ENCODE measurements at places on chromosomes 7 and 10.

GRCh38 chr7:2823130-2823529 lies 21.0 kb downstream of the GNA12 start:
- DNase-seq, result no peak

DNA sequence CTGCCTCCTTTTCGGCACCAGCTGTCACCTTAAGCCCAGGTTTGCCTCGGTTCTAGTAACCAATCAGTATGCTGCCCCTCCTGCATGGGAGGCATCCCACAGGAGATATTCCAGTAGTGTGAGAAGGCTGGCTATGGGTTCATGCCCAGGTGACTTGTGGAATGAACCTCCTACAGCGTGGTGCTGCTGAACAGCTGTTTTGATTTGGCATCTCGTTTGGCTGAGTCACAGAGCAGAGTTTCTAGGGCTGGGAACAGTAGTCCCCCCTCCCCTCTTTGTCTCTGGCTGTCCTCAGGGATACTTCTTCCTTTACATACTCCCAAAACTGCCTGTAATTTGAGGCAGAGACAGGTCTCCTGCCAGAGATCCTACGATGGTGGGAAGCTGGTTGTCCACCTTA lies 16.1 kb downstream of the R3HCC1L start:
- no peak for DNase-seq

DNA sequence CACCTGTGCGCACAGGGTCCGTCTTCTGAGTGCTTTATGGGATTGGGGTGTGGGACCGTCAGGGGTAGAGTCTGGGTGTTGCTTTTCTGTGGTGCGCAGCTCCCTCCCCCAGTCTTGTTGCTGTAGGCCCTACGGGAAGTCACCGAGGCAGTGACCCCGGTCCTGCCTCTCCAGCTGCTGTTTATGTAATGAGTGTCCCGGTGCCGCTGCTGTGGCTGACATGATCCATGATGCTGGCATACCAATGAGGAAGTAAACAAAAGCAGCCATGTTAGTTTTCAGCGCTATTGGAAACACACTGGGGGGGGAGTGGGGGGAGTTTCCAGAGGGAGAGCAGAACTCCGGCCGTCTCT lies 1.1 kb downstream of the TRIM8 start:
- DNase-seq, result no peak

- DNase-seq, result peak; percentile 89
Measured at GRCh38 chr7:127588019-127588696, at the start of gene ARF5. TSS of gene ARF5 (plus strand) at chr7:127588411. CDS start at chr7:127588499, 88 bp downstream.

- no peak for DNase-seq
Measured at GRCh38 chr7:45155941-45156340, 1.6 kb upstream of the RAMP3 start.

Measured in effector memory CD8-positive, alpha-beta T cell (primary cell).